ENCODE measurements at places on chromosomes 2 and 18.

DNA sequence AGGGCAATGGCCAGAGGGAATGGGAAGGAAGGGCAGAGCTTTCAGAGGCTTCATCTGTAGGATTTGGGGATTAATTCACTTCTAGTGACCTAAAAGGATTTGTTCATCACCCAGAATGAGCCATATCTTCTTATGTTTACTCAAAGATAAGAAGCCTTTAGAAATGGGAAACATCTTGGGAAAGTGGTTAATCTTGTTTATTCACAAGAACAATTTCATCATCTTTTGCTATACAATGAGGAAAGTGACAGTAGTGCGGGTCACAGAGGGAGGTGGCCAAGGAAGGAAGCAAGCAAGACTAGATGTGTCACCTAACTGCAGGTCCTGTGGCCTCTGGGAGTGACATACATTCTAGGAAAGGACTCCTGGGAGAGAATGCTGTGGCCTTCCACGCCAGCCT, 140.4 kb upstream of the ALPP start:
- DNase-seq = no peak

DNA sequence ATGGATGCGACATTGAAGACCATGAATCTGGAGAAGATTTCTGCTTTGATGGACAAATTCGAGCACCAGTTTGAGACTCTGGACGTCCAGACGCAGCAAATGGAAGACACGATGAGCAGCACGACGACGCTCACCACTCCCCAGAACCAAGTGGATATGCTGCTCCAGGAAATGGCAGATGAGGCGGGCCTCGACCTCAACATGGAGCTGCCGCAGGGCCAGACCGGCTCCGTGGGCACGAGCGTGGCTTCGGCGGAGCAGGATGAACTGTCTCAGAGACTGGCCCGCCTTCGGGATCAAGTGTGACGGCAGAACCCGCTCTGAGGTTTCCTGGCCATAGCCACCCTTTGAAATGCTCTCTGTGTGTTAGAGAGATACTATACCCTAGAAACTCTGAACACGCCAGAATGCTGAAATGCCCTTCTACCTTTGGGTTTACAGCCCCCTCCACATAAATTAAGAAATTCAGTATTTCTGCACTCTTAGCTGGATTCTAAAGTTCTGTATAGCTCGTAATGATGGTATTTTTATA, 659 bp downstream of the CHMP1B start:
- peak; percentile 45 for DNase-seq

- no peak for DNase-seq
Observed at GRCh38 chr2:85596026-85596333, 435 bp downstream of the RNF181 start.

DNA sequence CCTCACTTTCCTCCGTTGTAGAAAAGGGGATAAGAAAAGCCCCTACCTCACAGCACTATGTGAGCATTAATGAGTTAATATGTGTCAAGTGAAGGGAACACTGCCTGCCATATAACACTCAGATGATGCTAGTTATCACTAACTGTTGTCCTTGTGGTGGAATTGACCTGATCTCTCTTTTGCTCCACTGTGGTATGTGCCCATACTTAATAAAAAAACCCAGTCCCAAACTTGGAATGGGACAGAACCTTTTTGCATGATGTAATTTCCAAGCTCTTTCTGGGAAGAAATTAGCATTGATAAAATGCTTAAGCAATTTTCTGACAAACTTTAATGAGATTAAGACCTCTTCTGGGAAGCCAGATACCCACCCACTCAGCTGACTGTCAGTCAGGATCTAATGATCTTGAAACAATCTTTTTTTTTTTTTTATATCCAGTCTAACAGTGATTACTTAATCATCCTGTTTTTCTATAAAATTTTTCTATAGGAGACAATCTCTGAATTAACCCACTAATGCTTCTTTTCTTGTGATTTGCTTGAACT, 158.7 kb downstream of the ZBTB7C start:
- no peak for DNase-seq

DNA sequence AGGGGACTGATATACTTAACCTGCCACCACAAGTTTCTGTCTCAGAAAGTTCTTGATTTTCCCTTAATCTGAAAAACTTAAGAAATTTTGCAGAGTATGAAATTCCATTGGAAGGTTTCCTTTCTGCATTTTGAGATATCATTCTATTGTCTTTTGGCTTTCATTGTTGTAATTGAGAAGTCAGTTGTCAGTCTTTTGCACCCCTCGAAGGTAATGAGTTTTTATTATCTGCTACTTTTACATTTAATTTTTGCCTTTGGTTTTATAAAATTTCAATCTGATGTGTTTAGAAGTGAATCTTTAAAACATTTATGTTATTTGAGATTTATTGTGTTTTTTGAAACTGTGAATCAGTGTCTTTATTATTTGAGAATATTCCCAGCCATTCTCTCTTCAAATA, 4.8 kb upstream of the IL36A start:
- DNase-seq = no peak

GRCh38 chr2:231931481-231931915, 5.3 kb upstream of the NPPC start:
- no peak for DNase-seq

DNA sequence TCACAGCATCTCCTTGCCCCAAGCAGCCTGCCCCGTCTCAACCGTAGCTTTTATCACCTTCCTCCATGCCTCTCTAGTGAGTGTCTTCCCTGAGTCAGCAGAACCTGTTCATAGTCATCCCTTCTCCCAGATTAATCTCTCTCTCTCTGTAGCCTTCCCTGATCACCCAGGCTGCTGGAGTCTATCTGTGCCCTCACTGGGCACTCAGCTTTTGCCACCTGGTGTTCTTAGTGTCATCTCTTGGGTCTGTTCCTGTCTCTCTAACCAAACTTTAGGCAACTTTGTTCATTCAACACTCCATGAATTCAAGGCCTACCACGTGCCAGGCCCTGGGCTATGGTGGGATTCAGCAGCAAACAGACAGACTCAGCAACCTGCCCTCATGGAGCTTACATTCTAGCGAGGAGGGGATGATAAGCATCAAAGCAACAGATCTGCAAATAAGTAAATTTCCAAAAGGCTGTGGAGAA, 159.1 kb downstream of the SMAD7 start:
- no peak for DNase-seq

DNA sequence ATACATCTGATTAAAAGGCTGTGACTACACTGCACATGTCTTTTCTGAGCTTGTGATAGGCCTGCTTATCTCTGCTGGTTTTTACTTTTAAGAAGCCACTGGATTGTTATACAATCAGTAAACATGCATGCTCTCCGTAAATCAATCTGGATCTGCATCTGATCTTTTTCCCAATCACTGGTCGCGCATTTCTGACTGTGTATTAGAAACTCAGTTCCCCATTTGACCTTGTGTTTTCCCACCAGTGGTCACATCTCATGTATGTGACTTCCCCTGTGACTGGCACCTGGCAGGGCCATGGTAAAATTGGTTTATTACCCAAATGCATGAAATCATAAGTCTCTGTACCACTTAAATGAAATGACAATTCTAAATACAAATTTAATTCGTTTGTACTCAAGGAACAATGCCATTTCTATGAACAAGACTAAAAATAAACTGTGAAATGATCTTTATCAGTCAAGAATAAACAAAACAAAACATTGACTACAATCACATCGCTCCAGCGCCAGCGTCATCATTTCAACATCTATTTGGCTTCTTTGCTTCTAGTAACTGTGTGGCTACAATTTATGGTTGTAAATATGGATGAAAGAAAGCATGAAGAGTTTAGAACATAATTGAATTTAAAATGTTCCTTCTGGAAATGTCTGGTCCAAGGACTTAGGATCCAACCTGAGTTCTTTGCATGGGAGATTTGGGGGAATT, 396.6 kb upstream of the TRIB2 start:
- DNase-seq = no peak

DNA sequence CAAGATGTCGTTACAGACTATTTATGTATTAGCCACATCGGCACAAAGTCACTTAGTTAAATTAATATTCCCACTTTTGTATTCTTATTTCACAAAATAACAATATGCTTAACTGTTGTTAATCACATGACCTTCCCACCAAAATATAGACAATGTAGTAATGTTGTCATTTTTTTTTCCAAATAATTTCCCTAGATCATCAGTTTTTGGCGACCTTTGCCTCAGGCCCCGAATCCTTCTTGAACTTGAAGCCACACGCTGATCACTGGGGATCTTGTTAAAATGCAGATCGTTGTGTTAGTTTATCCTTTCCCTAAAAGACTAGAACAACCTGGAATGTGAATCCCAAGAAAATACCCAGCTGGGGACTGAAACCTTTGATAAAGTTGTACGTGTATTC, 497.6 kb downstream of the SUCLG1 start:
- no peak for DNase-seq

DNA sequence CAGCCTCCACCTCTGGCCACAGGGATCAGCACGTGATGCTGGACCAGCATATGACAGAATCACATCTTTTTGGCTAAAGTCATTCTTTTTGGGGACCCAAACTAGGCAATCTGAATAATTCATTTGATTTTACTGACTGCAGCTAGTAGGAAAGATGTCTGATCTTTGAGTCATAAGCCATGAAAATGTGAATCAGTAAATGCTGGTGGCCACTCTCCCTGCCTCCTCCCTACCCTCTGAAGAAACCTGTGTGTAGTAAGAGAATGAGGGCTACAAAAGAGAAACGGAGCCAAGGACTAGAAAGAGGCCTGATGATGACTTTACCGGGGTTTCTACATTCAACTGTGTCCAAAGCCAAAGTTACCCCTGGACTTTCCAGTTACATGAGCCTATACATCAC, 10.1 kb upstream of the LRPPRC start:
- DNase-seq = no peak

GRCh38 chr2:285531-285930, 2.4 kb downstream of the ALKAL2 start:
- no peak for DNase-seq

DNA sequence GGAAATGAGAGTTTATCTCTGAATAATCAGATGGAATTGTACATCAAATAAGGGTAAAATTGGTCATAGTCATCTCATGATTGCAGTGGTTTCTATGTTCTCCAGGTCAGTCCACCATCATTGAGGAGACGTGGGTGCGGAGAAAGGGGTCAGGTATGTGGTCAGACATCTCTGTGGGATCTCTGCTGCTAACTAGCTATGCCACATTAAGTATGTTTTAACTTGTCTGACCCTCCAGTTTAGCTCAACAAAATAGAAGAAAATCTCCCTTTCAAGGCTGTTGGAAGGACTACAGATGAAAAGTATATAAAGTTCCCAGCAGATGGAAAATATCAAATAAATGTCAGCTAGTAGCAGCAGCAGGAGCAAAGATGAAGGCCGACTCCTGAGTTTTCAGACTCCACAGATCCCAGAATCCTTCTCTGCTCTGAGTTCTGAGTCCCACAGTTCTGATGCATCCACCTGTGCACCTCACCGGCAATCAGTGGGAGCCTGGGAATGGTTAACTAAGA, 106.6 kb upstream of the CYP1B1 start:
- DNase-seq = no peak

DNA sequence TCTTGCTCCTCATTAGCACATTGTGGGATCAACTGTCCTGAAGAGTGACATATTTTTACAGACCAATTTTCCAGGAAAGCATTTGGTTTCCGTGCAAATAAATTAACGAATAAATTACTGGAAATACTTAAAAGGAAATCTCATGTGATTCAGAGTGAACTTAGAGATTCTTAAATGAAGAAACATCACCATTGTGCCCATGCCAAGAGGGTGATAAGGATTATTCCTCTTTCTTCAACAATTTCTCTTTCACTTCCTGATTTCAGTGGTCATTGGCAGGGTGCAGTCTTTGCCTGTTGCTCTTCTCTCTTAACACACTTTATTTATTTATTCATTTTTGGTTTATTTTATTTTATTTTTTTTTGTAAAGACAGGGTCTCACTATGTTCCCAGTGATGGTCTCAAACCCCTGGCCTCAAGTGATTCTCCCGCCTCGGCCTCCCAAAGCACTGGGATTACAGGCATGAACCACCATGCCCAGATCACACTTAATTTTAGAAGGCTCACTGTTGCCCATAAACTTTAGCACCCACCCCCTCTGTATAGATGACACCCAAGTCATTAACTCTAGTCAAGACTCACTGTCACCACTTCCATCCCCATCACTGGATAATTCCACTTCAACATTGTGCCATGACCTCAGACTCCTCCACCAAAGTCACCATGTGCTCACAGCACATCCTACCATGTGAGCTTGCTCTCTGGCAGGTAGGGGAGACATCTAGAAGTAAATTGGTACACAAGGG, 92.6 kb upstream of the CERS6 start:
- no peak for DNase-seq

Data from transverse colon (tissue), 4 donors.